Brain pericyte (primary cell): ENCODE measurements at places on chromosomes 1 and 21.

- no peak for DNase-seq
Measured at GRCh38 chr1:221053889-221054288, 174.6 kb downstream of the HLX start.

DNA sequence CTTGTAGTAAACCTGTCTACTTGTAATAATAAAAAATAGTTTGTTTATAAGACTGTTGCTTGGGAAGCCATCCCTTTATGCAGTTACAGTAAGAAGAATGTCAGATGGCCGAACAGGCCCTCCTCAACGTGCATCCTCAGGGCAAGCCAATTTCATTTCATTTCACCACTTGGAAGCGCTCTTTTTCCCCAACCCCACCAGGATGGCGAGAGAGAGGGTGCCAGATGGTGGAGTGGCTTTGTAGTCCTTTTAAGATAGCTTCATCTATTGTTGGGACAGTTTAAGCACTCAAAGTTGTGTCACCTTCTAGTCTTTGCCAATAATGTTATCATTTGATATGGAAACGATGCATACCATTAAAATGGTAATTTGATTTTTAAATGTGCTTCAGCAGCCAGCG, 356.3 kb upstream of the CAMK1G start:
- no peak for DNase-seq

- no peak for DNase-seq
Measured at GRCh38 chr1:167304165-167304564, 83.5 kb downstream of the POU2F1 start.

GRCh38 chr1:61420909-61421835, 303.8 kb downstream of the TM2D1 start:
- DNase-seq, result no peak

DNA sequence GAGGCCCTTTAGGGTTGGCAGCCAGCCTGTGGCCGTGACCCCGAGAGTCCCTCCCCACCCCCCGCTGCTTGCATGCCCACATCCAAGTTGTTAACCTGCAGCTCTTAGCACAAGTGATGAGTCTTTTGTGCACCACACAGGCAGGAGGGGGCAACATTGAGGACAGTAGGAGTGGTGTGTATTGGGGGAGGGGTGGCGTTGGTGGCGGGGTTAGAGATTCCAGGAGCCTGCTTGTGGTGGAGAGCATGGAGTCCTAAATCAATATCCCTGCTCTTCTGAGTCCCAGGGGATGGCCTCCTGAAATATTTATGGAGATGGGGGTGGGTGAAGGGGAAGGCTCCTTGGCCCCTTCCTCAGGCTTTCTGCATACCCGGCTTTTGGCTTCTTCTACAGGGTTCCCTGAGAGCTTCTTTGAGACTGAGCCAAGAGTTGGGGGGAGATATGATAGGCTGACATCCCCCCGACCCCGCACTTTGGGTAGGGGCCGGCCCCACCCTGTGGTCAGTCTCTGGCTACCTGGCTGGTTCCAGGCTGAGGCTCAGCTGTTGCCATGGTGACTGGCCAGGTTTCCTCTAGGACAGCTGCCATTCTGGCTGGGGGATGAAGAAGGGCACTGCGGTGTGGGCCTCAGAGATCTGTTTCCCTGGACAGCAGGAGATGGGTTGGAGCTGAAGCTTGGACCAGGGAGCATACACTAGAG, 5.0 kb downstream of the CHRNB2 start:
- no peak for DNase-seq

DNA sequence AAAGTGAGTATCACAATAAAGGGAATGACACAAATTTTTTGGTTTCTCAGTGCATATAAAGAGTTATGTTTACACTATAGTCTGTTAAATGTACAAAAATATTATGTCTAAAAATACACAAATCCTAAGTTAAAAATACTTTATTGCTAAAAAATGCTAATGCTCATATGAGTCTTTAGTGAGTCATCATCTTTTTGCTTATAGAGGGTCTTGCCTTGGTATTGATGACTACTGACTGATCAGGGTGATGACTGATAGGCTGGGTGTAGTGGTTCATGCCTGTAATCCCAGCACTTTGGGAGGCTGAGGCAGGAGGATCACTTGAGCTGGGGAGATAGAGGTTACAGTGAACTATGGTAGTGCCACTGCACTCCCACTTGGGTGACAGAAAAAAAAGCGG, 12.9 kb upstream of the NUF2 start:
- DNase-seq, result no peak

DNA sequence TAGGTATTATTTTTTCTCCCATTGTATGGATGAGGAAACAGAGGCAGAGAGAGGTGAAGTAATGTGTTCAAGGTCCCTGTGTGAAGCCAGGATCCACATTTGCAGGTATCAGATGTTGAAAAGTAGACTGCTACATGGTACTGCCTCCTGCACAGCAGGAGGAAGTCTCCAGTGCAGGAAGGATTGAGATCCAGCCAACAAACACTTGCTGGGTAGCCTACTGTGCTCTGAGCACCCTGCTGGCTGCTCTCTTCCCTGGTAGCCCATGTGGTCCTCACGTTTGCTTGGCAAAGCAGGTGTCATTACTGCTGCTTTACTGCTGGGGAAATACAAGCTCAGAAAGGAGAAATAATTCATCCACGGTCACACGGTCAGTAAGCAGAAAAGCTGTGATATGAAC, 21.3 kb upstream of the GRIK3 start:
- DNase-seq, result no peak

- no peak for DNase-seq
Measured at GRCh38 chr1:235932090-235932510, 65.4 kb upstream of the LYST start.

DNA sequence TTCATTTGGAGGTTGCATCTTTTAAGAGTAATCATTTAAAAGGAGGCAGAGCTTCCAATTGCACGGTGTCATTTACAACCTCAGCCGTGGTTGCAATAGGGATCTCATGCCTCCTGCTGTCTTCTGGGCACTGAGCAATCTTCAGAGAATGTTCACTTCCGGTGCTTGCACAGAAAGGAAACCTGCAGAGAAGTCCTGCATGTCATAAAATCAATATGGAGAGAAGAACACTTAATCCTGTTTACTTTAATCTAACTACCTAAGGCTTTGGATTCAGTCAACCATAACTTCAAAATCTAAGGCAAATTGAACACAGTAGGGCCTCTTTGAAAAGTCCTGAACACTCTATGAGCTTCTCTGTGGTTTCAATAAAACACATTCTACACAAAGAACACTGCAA, 11.3 kb upstream of the MAP10 start:
- DNase-seq, result peak; percentile 26

- DNase-seq, result no peak
Measured at GRCh38 chr1:160451859-160452232, 51.5 kb downstream of the VANGL2 start.

DNA sequence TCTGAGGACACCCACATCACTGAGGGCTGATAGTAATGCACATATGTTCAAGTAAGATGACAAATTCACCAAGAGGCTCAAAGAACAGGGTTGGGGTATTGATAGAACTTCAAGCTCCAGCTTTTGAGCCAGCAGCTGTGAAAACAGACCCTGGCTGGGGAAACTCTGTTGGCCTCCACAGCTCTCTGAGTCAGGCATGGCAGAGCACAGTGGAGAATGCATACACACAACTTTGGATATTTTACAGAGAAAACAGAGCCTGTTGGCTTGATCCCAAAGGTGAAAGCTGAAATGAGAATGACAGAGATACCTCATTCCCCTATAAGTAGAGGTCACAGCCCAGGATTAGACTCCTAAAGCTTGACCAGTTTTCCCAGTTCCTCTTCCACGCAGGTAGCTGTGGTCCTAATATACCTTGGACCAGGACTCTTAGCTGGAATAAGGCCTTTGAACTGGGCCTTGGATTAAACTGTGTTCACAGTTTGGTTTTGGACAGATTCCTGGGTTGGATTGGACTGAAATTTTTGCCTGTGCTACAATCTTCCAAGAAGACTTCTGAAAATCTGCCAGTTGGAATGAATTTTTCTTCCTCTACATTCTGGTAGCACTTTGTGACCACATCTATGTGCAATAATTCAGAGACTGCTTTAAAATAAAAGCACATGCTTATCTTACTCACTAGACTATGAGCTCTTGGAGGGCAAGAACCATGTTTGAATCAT, 101.6 kb upstream of the HMGB4 start:
- no peak for DNase-seq

DNA sequence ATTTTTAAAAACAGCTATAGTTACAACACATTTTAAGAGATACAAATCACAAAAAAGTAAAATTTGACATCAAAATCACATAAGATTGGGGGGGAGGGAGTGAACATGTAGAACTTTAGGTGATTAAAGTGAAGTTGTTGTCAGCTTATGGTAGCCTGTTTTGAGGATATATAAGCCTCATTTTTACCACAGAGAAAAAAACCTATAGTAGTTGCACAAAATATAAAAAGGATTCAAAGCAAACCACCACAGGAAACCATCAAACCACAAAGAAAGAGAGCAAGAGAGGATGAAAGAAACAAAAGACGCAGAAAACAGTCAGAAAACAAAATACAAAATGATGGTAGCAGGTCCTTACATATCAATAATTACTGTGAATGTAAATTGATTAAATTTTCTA, 291.9 kb upstream of the DEPDC1 start:
- no peak for DNase-seq

DNA sequence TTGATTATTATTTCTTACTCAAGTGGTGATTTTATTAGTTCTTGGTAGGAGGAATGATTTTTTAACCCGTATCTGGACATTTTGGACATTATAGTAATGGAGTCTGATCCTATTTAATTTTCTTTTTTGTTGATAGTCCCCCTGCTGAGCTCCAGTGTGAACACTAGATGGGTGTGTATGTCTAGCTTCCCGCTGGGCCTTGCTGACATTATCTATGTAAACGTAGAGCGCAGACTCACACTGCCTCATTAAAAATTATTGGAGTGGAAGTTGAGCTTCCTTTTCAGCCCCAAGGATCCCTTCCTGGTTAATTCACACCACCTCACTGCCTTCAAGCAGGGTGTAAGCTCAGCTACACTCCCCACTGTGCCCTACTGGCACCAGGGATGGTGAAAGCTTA, 467.6 kb upstream of the PKN2 start:
- no peak for DNase-seq

DNA sequence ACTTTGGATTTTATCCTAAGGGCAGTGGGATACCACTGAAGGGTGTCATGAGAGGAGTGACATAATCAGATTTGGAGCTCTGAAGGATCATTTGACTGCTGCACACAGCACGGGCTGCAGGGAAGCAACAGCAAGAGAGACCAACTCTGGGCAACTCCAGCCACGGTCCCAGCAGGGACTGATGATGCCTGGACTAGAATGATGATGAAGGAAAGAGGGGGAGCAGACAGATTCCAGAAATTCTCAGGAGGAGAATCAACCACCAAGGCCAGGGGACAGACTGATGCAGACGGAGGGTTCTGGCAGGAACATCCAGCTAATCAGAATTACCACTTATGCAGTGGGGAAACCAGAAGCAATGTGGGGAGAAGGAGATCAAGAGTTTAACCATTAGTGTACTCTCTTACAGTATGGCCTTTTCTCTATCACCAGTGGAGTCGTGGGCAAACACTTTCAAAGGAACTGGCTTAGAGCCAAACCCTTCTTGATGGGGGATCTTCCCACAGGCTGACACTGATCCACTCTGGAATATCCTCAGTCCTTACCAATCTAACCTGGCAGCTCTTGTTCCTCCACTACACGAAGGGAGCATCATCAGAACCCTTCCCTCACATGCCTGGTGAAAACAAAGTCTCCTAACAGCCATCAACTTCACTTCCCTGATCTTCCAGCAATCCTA, 3.3 kb downstream of the URB1 start:
- DNase-seq, result no peak

DNA sequence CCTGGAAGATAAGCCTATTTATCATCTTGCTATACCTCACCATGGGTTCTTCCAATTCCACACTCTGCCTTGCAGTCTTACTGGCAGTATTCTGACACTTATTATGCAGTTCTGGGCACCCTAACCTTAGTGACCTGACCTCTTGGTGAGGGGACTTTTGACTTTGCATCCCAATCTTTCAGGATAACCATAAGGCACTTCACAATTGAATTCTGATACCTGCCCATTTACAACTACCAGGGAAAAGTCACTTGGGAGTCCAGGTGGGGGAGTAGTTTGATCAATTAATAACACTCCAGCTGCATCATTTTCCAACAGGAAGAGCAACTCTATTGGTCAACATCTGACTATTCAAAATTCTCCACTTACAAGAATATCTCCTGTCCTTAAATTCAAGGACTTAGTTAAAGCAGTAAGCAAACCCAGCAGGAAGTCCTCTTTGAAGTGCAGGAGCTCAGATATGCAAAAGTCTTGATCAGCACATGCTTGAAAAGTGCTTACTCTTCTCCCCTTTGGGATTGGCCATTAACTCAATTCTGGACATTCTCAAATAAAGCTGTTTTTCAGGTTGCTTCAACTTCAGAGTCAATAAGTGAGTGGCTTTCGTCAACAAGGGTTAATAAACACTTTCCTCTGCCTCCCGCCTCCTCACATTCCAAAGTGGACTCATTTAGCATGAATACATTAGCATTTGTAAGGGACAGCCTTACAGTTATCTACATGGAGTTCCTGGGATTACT, 177.4 kb upstream of the NRIP1 start:
- no peak for DNase-seq

DNA sequence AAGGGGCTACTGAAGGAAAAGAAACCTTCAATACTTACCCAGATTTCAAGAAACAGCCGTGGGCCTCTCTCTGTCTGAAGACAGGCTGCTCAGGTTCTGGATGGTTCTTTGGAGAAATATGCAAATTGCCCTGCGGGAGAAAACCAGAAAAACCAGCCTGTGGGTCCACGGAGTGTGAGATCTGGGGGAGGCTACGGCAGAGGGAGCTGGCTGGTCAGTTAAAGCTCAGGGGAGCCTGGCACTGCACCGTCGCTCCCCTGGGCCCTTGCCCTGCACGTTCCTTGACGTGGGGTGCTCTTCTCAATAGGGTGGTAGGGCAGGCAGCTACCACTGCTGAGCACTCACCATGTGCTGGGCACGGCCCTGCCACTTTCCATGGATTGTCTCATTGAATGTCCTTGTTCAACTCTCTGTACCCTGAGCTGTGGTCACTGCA, 12.7 kb downstream of the TMCO4 start:
- DNase-seq, result no peak

DNA sequence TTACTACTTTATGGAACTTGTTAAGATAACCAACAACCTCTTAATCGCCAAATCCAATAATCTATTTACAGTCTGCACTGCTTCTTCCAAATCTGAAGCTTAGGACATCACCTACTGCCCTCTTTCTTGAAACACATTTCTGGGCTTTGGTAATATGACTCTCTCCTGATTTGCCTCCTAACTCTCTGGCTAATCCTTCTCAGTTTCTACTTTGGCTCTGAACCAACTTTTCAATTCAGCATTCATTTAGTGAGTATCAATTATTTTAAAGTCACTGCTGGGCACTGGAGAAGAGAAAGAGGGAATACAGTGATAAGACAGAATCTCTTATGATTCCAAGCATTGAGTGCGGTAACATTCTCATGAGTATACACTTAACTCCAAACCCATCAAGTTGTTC, 275.0 kb downstream of the AKT3 start:
- DNase-seq, result no peak
